ENCODE measurements at places on chromosomes 2 and 18.

GRCh38 chr2:133986881-133987795, 266.7 kb upstream of the MGAT5 start:
- DNase-seq = no peak

- no peak for DNase-seq
Measured at GRCh38 chr18:58314284-58314683, 270.3 kb downstream of the NEDD4L start.

GRCh38 chr2:152033011-152033925, 65.6 kb downstream of the CACNB4 start:
- no peak for DNase-seq

DNA sequence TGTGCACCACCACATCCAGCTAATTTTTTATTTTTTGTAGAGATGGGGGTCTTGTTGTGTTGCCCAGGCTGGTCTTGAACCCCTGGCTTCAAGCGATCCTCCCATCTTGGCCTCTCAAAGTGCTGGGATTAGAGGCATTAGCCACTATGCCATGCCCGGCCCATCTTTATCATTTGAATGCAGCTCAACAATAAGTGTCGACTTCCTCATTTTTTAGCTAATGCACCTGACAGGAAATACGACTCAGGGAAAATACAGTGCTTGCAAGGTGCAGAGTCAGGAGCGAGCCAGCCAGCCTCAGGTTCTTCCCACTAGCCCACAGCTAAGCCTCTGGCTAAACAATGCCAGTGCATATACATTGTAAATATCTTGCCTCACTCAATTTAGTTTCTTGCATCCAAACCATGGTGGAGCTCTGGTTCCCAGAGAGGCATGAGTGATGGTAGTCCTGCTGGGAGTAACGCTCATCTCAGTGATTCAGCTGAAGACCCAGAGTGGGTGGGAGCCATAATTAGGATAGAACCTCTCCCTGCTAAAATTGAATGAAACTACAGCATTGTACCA, 135.0 kb downstream of the TGIF1 start:
- no peak for DNase-seq

DNA sequence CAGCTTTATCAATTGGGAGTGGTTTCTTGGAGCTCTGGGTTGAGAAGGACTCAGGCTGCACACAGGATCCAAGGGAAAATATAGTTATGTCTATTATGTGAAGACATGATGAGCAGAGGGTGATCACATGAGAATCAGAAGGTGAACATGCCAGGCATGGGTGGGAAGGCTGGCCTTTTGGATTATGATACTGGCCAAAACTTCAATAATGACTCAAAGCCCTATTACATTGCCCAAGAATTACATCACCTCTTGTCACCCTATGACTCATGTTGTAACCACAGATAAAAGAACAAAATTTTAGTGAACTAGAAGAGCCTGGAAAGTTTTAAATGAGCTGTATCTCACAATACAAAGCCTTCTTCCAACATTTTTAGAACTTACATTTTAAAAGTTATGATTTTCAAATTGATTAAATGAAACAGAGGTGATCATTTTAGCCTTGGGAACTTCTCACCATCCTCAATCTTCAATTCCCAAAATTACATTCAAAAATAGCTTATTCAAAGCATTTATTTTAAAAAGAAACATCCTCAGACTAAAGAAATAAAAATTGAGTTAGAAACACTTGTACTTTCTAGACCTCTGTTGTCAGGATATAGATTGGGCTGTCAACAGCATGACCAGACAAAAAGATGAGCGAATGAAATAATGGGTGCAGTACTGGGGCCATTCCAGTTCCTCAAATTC, 428.3 kb downstream of the MBD2 start:
- no peak for DNase-seq

GRCh38 chr18:76447258-76447890, 47.7 kb downstream of the ZNF516 start:
- DNase-seq = no peak

GRCh38 chr2:196131949-196132925, 39.1 kb downstream of the STK17B start:
- DNase-seq = no peak

GRCh38 chr18:10410472-10411308, 43.7 kb upstream of the APCDD1 start:
- no peak for DNase-seq

- DNase-seq = no peak
Measured at GRCh38 chr18:76725445-76725844, 96.9 kb upstream of the ZNF236 start.

DNA sequence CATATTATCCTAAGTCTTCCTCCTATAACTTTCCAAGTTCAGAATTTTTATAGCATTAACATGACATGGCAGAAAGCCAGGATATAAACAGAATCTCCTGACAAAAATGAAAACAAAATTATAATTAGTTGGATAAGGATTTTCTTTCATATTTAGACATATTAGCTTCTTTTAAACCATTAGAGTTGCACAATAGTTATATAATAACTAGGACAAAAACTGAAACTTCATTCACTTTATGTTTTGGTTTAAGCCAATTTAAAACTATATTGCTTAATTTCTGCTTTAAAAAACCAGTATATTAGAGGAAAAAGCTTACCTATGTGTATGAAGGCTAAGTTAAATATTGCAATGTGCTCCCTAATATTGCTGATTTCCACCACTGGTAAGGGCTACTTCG, 254.8 kb downstream of the GPD2 start:
- no peak for DNase-seq

- DNase-seq = no peak
Measured at GRCh38 chr18:518081-518480, 17.6 kb upstream of the COLEC12 start.

GRCh38 chr2:45339253-45339652, 271.8 kb downstream of the SRBD1 start:
- DNase-seq = no peak

DNA sequence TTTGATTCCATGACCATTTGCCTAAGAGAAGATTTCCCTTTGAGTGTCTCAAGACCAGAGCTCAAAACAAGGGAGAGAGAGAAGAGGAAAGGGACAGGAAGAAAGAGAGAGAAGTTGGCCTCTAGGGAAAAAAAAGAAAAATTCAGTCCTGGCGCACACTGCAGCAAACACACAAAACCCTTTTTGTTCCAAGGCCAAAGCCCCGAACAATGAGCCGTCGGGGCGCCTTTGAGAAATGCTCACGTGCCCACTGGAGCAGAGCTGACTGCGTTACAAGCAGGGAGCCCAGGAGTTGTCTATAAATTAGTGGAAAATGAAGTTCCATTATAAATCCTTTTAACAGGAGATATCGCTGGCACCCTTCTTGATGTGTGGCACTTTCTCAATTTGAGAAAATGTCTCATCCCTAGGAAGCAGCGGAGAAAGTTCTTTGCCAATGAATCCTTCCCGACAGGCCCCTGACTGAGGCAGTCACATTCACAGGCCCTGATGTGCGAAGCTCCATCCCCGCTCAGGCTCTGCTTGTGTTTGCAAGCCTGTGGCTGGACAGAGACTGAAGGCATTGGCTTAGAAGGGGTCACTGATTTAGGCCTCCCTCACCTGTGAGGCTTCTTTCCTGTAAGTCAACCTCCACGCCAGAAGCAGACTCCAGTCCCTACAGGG, 32.1 kb upstream of the NCKAP5 start:
- DNase-seq = no peak

DNA sequence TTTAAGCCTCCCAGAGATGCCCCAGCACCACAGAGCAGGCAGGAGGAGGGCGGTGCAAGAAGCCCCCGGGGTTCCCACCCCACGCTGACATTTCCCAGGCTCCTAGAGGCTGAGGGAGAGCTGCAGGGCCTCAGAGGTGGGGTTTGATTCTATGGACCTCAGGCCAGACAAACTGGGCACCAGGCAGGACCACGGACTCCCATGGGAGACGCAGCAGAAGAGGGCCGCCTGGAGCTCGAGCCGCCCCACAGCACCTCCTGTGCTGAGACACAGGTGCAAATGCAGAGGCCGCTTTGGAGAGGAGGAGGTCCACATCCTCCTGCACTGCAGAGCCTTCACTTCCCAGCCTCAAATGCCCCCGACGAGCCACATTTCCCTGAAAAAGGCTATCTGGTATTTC, 62.7 kb downstream of the PSMG2 start:
- no peak for DNase-seq

DNA sequence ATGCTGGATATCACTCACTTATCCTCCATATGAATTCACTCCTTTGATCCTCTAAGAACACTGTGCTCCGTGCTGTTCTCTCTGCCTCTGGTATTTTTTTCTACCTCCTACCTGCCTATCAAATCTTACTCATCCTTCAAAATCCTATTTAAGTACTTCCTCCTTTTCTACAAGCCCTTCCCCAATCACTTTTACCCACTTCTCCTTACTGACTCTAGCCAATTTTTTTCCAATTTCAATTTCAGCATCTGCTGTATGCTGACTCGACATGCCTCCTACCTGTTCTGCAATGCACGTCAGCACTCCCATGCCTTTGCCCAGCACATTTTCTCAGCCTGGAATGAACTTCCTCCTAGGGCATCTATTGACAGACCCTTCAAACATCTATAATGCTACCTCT, 37.3 kb upstream of the LNPK start:
- no peak for DNase-seq

GRCh38 chr2:208546107-208546506, 139.5 kb downstream of the PTH2R start:
- no peak for DNase-seq

DNA sequence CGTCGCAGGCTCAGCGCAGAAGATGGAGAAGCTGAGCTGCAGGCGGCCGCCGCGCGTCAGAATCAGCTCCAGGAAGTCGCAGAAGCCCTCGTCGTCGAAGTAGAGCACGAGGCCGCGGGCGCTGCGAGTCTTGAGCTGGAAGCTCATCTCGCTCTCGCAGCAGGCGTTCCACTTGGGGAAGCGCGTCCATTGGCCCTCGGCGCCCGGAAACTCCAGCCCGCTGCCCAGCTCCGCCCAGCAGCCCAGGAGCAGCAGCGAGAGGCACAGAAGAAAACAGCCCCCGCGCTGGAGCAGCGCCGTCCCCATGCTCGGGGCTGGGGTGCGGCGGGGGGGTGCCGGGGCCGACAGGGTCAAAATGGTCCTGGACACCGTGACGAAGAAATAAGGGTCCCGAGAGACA, 4.0 kb downstream of the NRXN1 start:
- peak; percentile 57 for DNase-seq

- DNase-seq = no peak
Measured at GRCh38 chr2:208334230-208334629, 68.2 kb downstream of the PIKFYVE start.

DNA sequence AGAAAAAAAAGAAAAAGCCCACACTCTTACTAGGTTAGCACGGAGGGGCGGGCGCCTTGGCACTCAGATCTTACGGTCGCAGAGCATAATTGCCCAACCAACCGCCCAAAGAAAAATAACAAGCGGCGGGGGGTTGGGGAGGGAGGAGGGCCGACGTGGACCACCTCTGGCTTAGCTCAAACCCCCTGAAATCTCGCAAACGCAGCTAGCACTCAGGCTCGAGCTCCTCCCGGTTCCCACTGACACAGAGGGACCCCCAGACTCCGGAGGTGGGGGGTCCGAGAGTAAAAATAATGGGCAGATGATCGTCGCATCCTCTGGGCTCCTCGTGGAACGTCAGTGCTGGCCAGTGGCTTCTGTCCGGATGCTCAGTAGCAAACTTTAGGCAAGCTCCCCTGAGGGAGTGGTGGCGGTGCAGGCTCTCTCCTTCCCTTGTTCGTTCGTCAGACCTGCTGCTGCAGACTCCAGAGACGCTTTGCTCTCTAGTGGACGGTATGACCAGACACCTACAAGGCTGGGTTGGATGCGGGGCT, 12.0 kb downstream of the CATIP start:
- peak; percentile 72 for DNase-seq

GRCh38 chr2:135546436-135546835, 15.2 kb downstream of the R3HDM1 start:
- no peak for DNase-seq

DNA sequence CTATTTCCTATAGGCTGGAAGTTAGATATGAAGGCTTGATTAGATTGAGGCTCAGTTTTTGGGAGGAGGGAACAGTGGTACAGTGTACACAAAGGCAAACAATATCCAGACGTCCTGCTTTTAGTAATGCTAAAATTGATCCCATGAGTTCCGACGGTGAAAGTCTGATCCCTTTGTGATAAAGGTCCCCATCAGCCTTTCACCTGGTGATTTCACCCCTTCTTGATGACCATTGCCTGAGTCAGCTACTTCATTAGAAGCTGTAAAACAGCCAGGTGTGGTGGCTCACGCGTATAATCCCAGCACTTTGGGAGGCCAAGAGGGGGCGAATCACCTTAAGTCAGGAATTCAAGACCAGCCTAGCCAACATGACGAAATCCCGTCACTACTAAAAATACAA, 29.7 kb downstream of the TWSG1 start:
- no peak for DNase-seq

GRCh38 chr2:241235859-241236593, 47.5 kb downstream of the ANO7 start:
- peak; percentile 47 for DNase-seq

DNA sequence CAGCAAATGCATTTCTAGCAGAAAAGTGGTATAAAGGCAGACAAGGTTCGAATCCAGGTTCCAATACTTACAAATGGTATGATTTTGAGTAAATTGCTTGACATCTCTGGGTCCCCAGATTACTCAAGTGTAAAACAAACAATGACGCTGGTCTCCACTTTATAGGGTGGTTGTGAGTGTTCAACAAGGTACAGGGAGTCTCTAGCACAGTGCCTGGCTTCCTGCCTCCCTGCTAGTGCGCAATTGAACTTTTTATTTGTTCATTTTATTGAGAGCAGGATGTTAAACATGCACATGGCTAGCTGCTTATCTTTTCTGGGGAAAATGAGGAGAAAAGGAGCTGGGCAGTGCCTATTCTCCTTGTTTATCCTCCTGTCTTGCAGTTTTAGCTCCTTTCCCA, 74.9 kb upstream of the MYL1 start:
- no peak for DNase-seq

GRCh38 chr2:62339413-62339812, 143.5 kb downstream of the B3GNT2 start:
- no peak for DNase-seq

DNA sequence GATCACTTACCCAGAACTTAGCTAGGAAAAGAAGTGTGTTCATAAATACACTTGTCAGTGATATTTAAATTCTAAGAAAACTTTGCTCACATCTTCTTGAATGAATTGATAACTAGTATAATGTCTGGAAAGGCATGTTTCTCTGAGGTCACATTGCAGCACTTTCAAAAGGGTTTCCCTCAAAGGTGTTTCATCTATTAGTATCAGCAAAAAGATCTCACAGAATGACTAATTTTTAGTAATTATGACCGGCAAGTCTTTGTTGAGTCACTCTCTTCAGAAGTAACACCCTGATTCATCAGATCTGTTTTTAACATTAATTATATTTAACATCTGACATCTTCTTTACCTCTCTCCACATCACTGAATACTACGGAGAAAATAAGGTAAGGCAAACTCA, 222.3 kb downstream of the IKZF2 start:
- no peak for DNase-seq

- no peak for DNase-seq
Measured at GRCh38 chr2:69452687-69453086, 15.5 kb upstream of the NFU1 start.

DNA sequence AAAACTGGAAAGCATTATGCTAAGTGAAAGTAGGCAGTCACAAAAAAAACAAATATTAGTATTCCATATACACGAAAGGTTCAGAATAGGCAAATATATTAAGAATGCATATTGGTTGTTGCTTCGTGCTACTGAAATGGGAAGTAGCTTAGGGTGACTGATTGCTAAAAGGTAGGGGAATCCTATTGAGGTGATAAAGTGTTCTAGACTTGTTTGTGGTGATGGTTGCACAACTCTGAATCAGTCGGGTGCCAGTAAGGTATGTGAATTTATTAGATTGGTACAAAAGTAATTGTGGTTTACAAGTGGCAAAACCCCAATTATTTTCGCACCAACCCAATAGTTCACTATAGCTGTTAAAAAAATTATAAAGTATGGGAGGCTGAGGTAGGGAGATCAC, 20.7 kb downstream of the USP34 start:
- no peak for DNase-seq

- no peak for DNase-seq
Measured at GRCh38 chr18:44741511-44741910, 60.8 kb downstream of the SETBP1 start.

Measured in upper lobe of right lung (tissue), 1 donor.